ENCODE measurements at places on chromosomes 6 and 20.

GRCh38 chr20:16455324-16455723 lies 117.9 kb downstream of the KIF16B start:
- no peak for DNase-seq

DNA sequence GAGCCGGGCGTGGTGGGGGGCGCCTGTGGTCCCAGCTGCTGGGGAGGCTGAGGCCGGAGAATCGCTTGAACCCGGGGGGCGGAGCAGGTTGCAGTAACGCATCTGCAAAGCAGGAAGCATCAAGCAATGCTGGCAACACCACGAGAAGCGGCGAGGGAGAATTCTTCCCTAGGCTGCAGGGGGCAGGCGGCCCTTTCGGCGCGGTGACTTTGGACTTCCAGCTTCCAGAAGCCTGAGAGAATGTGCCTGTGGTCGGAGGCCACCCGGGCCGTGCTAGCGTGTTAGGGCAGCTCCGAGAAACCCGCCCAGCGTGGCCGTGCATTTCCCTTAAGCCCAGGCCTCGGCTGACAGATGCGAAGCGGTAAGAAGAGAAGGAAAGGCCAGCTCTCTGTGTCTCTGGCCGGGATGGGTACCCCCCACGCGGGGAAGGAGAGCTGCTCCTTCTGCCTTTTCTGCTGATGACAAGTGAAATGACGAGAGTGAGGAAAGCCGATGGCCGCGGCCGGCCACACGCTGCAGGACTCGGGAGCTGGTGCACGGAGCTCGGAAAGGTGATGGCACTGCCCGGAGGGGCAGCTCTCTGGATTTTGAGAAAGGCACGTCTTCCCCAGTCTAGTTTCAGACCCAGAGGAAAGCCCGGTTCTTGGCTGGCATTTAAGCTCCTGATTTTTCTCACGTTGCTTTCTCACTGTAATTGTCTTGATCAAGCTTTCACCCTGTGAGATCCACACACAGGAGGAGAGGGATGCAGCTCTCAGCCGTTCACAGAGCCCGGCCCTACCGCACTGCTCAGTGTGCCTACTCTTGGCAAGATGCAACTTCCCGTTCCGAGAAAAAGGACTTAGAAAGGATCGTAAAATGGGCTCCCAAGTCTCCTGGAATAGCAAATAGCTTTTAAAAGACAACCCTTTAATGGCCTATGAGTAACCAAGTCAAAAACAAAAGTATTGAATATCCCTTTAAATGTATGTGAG lies 68.3 kb upstream of the EXOC2 start:
- DNase-seq, result no peak

DNA sequence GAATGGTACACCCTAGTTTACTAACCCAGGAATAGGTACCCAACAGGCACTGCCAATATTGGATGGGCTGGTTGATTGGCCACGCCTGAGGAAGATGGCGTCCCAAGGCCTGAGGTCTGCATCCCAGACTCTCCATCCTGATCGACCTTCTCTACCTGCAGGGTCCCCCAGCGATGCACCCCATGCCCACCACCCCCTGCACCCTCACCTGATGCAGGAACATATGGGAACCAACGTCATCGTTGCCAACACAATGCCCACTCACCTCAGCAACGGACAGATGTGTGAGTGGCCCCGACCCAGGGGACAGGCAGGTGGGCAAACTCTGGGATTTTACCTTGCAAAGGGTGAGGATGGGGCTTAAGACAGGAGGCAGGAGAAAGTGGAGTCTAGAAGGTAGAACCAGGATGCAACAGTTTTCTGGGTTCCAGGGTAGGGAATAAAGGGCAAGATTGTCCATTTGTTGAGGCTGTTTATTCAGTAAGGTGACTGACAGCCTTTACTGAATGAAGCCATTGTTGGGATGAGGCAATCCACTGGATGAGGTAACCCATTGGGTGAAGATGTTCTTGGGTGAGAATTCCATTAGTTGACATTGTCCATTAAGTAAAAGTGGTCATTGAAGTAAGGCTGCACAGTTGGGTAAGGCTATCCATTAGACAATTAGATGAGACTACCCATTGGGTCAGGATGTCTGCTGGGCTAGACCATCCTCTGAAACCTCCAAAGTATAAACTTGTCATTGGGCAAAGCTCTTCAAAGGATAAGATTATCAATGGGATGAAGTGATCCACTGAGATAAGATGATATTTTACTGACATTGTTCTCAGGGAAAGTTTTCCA lies 47.3 kb upstream of the TTPAL start:
- DNase-seq, result no peak

DNA sequence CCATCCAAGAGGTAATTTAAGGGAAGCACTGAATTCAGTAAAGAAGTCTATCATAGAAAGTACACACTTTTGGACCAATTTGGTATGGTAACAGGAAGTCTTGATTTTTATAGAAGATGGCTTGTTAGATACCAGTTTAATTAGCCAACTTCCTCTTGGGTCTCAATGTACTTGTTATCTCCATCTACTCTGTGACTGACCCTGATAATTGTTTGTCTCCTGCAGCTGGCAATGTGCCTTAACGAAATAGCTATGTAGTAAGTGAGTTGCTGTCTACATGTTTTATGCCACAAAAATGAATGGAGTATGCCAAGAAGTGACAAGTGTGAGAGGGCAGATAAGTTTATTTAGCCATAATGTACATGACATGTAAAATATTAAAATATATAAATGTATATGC lies 410.5 kb upstream of the MAN1A1 start:
- DNase-seq, result no peak

All from posterior vena cava (tissue), 2 donors.